Left ventricle myocardium inferior (tissue), 1 donor: ENCODE measurements at places on chromosomes 6 and 20.

GRCh38 chr20:10133532-10133931, 85.1 kb upstream of the SNAP25 start:
- no peak for DNase-seq

DNA sequence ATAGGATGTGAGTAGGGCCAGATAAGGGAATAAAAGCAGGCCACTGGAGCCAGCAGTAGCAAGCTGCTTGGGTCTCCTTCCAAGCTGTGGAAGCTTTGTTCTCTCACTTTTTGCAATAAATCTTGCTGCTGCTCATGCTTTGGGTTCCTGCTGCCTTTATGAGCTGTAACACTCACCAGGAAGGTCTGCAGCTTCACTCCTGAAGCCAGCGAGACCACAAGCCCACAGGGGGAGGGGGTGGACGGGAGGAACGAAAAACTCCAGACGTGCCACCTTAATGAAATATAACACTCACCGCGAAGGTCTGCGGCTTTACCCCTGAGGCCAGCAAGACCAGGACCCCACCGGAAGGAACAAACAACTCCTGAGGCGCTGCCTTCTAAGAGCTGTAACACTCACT, 1324.4 kb upstream of the EYS start:
- DNase-seq = no peak

DNA sequence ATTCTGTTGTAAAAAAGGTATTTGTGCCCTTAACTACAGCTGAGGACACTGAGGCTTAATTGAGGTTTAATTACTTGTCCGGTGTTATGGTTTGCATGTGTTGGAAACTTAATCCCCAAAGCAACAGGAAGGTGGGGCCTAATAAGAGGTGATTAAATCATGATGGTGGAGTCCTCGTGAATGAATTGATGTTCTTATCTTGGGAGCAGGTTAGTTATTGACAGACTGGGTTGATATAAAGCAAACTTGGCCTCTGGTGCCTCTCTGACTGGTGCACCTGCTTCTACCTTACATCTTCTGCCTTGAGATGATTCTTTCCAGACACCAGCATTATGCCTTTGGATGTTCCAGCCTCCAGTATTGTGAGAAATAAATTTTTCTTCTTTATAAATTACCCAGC, 306.5 kb upstream of the HS3ST5 start:
- DNase-seq = no peak

GRCh38 chr6:80464901-80465300, 358.4 kb downstream of the BCKDHB start:
- no peak for DNase-seq

DNA sequence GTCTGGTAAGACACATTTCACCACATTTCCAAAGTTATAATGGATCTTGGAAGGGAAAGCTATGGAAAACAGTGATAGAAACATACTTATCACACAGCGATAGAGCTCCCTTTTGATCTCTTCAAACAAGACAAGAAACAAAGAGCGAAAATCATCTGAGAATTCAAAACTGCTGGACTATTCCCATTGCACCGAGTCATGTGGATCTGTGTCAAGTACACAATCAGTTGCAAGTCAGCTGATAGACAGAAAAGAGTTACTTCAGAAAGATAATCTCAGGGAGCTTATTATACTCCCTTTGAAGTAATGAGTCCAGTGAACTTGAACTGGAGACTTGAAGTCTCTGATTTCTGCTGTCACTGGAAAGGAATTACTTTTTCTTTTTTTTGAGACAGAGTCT, 89.7 kb upstream of the GCM1 start:
- DNase-seq = no peak

DNA sequence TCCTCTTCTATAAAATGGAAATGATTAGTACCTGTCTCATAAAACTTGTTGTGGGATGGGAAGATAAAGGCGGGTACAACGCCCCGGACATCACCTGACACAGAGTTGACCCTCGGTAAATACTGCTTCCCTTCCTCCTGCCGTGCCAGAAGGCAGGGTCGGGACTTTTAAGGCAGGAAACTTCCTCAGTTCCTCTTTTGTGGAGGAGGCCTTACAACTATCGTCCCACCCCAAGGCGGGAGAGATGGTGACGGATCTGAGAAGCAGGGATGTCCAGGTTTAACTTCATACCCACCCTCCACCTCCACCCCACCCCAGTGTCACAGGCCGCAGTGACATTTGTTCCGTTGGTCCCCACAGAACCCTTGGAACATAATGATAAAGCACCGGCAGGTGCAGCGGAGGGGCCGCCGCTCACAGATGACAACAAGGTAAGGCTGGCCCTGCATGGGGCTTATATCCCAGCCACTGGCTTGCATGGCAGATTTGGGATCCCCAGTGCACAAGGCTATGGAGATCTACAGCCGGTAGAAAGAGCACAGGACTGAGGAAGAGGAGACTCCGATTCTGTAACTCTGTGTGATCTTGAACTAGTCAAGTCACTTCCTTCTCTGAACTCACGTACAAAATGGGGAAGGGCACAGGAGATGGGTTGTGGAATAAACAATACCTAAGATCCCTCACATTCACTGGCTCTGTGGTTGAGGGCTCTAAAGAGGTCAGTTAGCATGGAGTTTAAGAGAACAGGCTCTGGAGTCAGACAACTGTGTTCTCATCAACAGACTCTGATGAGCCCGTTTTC, 764 bp downstream of the DNTTIP1 start:
- DNase-seq = no peak

DNA sequence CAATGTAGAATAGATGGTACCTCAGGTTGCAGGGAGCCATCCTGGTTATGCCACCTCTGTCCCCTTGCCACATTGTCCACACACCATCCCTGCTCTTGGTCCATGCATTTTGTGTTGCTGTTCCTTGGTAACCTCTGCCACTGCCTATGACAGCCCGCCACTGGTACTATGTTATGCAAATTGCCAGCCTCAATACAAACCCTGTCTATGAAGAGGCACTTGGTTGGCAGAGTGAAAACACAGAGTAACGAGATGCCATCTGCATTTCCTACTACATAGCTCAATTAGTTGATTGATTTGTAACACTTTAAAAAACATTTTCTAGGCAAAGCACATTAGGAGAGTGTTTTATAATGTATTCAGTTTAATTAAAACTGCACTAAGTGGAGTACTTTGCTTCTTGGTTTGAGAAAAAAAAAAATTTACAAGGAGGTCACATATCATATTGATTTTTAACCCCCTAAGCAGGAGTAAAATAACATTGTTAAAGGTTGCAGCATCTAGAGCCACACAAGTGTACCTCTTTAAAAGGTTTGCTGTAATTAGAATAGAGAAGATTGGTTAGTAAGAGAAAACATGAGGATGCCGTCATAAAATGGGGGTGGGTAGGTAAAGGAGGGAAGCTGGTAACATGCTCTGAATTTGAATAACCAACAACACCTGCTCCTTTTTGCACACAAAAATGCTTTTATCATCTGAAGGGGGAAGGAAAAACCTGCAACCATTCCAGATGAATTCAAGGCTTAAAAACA, 817.1 kb downstream of the KIF16B start:
- no peak for DNase-seq

DNA sequence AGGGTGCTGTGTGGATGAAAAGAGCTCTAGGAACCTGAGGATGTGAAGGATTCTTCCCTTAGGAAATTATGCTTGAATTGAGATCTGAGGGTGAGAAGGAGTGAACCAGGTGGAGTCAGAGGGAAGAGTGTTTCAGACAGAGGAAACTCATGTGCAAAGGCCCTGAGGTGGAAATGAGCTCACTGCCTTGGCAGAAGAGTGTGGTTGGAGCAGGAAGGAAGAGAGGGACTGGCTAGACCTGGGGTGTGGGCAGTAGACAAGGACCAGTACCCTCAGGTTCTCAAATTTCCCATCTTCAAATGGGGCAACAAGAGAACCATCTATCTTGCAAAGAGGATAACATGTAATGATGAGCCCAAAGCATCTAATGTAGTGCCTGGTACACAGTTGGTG, 24.0 kb upstream of the GTSF1L start:
- DNase-seq = no peak

DNA sequence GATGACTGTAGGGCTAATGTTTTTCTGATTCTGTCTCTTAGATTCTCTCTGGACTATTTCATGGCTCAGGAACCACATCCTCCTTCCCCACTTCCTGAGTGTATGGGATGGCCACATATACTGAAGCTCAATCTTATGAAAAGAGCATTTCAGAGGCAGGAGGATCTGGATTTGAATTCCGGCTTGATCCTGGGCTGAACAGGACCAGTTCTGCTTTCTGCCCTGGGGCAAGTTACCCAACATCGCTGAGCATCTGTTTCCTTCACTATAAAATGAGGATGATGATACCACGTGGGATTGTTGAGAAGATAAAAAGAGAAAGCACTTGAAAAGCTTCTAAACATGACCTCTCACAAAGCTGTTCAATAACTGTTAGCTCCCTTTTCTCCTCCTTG, 168.4 kb upstream of the TNFAIP3 start:
- DNase-seq = no peak

- no peak for DNase-seq
Observed at GRCh38 chr20:17619351-17620093, 49.6 kb downstream of the DSTN start.

DNA sequence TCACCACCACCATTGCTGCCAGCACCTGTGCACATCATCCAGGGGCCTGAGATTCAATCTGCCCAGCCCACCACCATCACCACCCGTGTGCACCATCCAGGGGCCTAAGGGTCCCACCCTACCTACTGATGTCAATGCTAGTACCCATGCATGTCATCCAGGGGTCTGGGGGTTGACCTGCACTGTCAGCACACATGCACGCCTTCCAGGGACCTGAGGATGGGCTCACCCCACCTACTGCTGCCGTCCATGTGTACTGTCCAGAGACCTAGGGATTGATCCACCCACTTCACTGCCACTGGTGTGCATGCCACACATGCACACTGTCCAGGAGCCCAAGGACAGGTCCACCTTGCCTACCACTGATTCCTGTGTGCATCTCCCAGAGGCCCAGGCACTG, 11.9 kb upstream of the OXT start:
- DNase-seq = no peak

DNA sequence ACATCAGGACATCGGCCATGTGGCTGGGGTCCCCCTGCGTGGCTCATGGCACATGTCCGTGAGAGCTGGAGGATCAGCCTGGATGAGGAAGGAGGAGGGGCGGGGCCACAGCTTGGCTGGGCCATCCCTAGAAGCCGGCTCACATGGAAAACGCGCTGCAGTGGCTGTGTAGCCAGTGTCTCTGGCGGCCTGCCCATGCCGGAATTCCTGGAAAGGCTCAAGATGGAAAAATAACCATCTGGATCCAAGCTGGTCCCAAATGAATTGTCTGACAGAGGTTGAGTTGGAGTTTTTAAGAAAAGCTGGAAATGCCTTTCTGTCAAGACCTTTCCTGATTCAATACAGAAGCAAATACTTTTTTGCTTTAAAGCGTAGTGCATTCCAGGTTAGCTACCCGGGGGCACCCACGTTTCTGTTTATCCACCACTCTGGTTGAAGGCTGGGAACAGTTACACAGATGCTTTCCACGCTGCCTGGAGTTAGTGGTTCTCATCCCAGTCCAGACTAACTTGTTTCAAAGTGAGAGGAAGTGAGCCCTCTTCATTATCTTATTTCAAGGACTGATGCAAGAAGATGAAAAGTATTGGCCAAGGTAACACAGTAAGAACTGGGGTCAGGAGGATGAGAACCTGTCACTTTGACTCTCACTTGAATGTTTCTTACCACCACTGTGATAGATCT, 99.0 kb downstream of the GMPR start:
- DNase-seq = peak; percentile 97

GRCh38 chr20:47125508-47125757, 230.8 kb downstream of the EYA2 start:
- no peak for DNase-seq

- DNase-seq = no peak
Observed at GRCh38 chr20:6898928-6899327, 131.4 kb downstream of the BMP2 start.

GRCh38 chr20:38260025-38260377, 534 bp downstream of the KIAA1755 start:
- no peak for DNase-seq

DNA sequence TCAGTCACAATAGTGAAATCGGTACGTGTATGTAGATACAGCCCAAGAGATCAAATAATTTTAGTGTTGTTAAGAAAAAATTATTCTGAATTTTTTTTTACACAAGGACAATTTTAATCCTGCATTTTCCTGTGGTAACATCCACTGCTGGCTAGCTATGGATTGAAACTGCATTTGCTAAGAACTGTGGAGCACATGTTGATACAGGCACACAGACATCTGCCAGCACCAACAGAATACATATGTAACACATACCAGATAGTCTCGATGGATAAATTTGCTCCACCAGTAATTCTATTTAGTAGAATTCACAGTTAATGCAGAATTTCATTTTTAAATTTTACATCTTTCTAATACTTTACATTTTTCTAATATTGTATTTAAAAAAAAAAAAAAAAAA, 2.2 kb downstream of the ASIP start:
- no peak for DNase-seq

DNA sequence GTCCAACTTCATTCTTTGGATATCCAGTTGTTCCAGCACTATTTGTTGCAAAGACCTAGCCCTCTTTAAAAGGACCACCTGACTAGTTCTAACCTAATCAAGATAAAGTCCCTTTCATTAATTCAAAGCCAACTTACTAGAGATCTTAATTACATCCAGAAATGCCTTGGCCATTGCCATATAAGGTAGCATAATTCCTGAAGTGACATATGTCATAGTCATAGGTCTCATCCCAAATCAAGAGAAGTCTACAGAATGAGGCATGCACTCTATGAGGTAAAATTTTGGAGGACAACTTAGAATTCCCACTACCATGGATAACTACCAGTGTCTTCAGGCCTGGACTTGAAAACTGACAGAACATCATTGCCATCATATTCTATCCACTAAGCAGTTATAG, 420.4 kb upstream of the ID4 start:
- DNase-seq = no peak

DNA sequence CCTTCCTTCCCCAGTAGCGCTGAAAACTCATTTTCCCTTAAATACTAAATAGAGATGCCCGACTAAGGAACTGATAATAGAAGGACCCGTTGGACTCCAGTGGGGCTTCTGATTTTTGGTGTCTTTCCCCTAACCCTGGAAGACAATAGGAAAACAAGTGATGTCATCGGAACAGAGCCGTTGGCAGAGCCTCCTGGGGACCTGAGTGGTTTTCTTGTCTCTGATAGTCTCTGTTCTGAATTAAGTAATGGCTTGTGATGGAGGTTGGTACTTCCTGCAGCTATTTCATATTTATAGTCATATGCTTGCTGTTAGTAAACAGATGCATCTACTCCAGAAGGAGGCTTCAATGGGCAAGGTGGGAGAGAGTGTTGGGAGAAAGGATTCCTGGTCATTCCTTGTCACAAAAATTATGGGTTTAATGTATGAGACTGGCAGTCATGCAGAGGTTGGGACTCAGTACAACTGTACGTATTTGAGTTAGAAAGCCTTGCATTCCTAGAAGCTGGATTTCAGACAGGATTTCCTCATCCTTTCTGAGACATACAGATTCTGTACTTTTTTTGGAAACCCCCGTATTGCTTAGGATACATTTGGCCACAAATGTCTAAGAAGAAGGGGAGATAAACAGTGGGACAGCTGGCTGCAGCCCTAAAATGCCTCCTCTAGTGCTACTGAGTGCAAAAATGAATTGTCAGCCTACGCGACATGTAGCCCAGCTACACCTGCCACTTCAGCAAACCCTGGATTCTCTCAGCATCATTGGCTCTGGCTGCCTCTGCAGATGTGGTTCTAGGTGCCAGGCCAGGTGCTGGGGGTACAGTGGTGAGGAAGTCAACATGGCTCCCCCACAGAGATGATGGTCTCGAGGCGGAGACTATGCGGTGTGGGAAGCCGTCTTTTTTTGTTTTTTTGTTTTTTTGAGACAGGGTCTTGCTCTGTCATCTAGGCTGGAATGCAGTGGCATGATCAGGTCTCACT, 38.1 kb downstream of the CDS2 start:
- DNase-seq = no peak

GRCh38 chr6:23952245-23952644, 173.8 kb upstream of the NRSN1 start:
- no peak for DNase-seq
